Activated CD4-positive, alpha-beta T cell treated with anti-CD3 and anti-CD28 coated beads, Interleukin-2, amount 50 U/mL, for 48 hours (primary cell): ENCODE measurements at places on chromosomes 11 and 22.

GRCh38 chr11:74086242-74086884 is 77.5 kb upstream of the UCP3 start:
- DNase-seq, result no peak

DNA sequence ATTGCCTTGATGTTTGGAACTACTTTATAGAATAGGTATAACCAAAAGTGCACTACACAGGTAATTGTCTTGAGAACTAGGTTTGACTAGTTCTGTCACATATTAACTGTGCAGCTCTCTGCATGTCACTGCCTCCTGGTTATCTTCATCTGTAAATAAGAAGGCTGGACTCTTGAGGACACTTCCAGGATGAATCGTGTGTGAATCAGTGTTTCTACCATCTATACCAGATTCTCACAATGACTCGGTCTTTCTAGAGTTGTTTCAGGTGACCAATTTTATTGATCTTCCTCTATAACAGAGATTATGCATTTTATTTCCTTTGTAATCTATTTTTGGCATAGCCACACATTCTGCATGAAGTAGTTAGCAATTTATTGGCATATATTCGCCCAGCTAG is 1181.0 kb upstream of the TENM4 start:
- DNase-seq, result no peak

DNA sequence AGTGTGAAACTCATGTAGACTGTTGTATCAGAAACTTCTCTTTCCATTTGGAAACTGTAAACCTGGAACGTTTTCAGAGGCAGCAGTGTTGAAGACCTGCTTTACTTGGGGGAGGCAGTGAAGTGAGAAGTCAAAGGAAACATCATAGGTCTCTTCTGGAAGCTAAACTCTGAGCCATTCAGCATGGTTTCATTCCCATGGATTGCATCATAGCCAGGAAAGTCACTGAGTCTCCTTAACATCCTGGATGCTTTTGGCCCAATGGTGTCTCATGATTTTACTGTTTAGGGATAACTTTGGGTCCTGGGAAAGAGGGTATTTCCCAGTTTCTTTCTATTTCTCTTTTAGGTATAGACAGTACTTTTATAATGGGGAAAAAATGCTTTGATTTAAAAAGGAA is 153.2 kb upstream of the E2F8 start:
- DNase-seq, result no peak

DNA sequence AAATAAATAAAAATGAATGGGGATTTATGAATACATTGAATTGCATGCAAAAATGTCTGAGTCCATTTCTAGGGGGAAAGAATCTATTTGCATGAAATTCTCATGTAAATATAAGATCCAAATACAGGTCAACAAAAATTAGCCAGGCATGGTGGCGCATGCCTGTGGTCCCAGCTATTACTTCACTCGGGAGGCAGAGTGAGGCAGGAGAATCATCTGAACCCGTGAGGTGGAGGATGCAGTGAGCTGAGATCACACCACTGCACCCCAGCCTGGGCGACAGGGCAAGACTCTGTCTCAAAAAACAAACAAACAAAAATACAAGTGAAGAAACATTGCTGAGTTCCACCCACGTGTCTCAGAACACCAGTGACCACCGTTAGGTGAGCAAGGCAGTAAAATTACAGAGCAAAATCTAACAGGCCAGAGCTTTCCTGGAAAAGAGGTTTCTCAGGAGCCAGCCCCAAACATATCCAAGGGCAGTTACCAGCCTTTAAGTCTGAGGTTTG is 17.3 kb downstream of the PACSIN2 start:
- DNase-seq, result no peak

GRCh38 chr22:23534201-23534850 is 45.8 kb downstream of the IGLL1 start:
- no peak for DNase-seq

- no peak for DNase-seq
Observed at GRCh38 chr11:62882788-62883501, 2.2 kb downstream of the SLC3A2 start.

- DNase-seq, result no peak
Observed at GRCh38 chr11:28606930-28607329, 498.7 kb downstream of the METTL15 start.

DNA sequence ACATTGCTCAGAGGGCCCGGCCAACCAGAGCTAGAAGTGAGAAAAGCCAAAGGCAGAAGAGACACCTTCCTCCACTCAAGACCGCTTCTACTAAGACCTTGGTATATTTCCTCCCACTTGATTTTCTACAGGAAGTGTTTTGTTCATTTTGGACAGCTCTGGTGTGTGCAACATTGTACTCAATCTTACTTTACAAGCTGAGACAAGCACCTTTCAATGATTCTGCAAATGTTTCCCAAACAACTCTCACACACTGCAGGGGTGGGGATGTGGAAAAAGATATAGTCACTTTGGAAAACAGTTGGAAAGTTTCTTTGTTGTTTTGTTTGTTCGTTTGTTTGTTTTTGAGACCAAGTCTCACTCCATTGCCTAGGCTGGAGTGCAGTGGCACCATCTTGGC is 15.7 kb downstream of the MYO18B start:
- no peak for DNase-seq

GRCh38 chr11:119763071-119763728 is 34.2 kb upstream of the NECTIN1 start:
- DNase-seq, result no peak

- DNase-seq, result no peak
Observed at GRCh38 chr11:47448566-47449427, at the start of gene RAPSN. RAPSN (minus strand) TSS chr11:47449136; CDS start chr11:47448964, 172 bp downstream.

DNA sequence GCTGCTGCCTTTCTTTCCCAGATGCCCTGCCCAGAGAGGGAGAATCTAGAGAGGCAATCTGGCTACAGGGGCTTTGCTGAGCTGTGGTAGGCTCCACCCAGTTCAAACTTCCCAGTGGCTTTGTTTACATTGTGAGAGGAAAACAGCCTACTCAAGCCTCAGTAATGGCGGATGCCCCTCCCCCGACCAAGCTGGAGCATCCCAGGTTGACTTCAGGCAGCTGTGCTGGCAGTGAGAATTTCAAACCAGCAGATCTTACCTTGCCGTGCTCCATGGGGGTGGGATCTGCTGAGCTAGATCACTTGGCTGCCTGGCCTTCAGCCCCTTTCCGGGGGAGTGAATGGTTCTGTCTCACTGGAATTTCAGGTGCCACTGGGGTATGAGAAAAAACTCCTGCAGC is 12.2 kb downstream of the BDNF start:
- no peak for DNase-seq

DNA sequence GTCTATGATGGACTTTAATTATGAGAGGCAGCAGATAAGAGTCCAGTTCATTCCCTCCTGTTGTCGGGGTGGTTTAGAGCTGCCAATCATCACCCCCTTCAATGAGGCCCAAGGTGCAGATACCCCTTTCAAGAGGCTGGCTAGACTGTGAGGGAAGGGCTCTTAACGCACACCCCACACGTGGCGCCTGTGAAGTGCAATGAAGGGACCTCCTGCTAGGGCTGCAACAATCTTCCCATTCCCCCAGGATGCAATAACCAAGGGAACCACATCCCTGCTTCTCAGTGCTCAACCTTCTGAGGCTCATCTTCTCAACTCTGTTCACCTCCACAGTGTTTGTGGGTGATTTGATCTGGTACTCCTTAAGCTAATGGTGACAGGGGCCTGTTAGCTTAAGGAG is 19.0 kb downstream of the TENM4 start:
- DNase-seq, result no peak

DNA sequence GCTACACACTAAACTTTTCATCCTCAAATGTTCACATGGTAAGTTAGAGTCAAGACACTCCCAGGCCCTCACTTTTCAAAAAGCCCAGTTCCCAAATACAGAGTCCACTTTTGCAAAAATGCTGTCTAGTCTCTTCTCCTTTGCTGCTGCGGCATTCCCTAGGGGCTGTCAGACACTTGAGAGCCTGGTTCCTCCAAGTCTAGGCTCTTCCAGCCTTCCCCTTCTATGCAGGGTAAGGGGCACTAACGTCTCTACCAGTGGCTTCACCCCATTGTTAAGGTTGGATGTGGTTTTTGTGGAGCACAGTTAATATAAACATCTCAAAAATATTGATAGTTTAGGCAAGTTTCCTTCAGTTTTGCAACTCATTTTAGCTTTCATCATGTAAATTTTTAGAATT is 181.5 kb downstream of the KIF18A start:
- no peak for DNase-seq

DNA sequence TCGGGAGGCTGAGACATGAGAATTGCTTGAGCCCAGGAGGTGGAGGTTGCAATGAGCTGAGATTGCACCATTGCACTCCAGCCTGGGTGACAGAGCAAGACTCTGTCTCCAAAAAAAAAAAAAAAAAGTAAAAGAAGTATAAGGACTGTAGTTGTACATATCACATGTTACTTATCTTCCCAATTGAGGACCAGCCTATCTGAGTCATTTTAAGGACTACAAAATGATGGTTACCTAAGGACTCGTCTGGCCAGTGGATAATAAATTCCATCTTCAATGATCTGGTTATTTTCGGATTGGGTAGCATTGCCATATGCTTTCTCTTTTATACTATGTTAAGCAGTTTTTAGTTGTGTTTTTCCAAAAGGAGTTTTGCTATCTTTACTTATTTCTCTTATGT is 55.3 kb downstream of the PPFIA1 start:
- no peak for DNase-seq

- DNase-seq, result no peak
Observed at GRCh38 chr11:64713016-64713707, 9.8 kb downstream of the NRXN2 start.

DNA sequence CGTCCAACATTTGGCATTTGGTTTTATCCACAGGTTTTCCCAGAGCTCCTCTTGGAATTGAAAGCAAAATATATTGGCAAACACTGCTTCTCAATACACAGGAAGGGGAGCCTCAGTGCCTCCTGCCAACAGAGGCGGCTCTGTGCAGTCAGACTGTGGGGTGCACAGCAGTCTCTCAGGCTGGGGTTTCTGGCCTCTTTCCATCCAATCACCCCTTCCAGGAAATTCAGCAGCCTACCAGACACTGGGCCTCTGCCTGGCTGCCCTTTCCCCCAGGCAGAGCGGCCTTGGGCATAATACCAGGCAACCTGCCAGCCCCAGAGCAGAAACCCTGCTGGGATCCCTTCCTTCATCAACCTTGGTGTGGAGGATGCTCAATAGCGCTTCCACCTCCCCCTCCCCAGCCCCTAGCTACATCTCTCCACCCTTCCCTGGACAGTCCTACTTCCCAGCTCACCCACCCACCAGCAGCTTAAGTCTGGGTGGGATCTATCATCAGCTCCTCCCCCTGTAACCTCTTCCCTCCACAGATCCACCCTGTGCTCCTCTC is 17.8 kb upstream of the RAPSN start:
- DNase-seq, result no peak

DNA sequence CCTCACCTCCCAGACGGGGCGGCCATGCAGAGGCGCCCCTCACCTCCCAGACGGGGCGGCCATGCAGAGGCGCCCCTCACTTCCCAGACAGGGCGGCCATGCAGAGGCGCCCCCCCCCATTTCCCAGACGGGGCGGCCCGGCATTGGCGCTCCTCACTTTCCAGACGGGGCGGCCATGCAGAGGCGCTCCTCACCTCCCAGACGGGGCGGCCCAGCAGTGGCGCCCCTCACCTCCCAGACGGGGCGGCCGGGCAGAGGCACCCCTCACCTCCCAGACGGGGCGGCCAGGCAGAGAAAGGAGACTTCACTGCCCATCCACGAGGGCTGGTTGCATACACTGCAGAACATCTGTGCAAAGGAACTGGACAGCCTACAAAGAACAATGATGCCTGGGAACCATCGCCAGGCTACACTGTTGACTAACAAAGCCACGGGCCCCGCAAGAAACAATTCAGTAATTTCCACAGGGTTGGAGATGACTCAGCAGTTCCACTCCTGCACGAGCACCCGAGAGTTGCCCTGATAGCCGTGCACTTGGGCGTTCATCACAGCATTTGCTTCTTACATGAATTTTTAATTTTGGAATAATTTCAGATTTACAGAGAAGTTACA is 58.7 kb downstream of the CTTN start:
- peak; percentile 18 for DNase-seq

GRCh38 chr11:47144541-47144940 is 32.1 kb downstream of the ARFGAP2 start:
- no peak for DNase-seq

- no peak for DNase-seq
Observed at GRCh38 chr11:70220136-70220535, 17.0 kb downstream of the FADD start.

DNA sequence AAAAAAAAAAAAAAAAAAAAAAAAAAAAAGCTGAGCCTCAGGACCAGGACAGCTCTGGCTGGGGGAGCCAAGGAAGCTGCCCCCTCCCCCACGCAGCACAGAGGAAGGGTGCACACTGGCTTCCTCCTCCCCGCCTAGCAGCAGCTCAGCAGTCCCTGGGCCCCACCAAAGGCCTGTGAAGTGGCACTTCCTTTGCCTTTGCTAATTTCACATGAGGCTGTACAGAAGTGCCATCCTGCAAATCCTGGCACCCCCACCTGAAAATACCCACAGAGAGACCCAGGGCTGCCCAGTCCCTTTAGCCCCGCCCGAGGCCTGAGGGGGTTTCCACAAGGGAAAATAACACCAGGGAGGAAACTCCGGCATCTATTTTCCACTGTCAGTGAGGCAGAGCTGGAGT is 3.9 kb downstream of the RHOG start:
- peak; percentile 61 for DNase-seq

GRCh38 chr11:44737245-44738085 is 10.7 kb downstream of the TSPAN18 start:
- DNase-seq, result no peak

DNA sequence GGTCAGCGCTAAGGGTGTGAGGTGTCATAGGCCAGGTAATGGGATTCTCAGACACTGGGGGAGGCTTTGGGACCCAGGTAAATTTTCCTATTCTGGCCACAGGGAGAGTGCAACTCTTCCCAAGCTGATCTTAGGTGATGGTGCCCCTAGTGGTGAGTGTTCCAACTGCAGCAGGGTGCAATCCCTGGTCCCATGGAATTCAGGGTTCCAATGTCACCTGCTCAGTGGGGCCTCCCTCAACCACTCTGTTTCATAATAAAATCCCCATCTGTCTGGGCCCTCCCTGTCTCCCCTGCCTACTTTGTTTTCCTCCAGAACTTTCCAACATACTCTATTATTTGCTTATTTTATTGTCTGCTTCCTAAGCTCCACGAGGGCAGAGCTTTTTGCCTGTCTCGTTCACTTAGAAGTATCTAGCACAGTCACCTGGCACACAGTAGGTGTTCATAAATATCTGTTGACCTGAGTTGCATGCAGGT is 2.9 kb upstream of the SGSM1 start:
- DNase-seq, result peak; percentile 74

DNA sequence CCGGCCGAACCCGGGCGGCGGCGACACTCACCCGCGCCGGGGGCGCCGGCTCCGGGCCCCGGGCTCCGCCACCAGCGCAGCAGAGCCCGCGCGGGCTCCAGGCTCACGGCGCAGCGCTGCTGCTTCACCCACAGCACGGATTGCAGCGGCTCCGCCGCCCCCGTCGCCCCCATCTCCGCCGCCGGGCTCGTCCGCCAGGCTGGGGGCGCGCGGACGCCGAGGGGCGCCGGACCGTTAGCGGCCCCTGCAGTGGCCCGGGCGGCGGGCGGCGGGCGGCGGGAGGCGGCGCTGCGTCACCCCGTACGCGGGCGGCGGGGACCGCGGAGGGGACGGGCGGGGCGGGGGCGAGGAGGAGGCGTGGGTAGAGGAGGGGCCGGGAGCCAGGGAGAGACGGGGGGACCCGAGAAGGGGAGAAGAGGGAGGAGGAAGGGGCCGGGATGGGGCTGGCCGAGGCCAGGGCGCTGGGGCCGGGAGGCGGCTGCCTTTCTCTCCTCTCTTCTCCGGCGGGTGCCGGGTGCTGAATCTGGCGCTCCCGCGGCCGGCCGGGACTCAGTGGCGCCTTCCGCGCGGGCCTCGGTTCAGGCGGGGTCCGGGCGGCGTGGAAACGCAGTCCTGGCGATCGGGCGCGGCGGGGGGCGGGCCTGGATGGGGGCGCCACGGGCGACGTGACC is at the start of gene CERK:
TSS of gene CERK (minus strand) at position 277 of the 671 bp plus-strand sequence. CDS start at position 173, 104 bp downstream.
- peak; percentile 65 for DNase-seq
